Left lobe of liver (tissue), 2 donors: ENCODE measurements at places on chromosomes 16 and 17.

- DNase-seq: peak; percentile 45
Measured at GRCh38 chr16:6081320-6081976, 983.9 kb upstream of the EEF2KMT start.

- DNase-seq: no peak
Measured at GRCh38 chr17:63514974-63515373, 8.2 kb upstream of the KCNH6 start.

- DNase-seq: no peak
Measured at GRCh38 chr16:86771506-86772460, 193.4 kb downstream of the FOXL1 start.

- peak; percentile 70 for DNase-seq
Measured at GRCh38 chr16:30609002-30609925, 925 bp downstream of the ZNF689 start.

GRCh38 chr17:80263253-80264204, 2.9 kb downstream of the RNF213 start:
- peak; percentile 92 for DNase-seq

DNA sequence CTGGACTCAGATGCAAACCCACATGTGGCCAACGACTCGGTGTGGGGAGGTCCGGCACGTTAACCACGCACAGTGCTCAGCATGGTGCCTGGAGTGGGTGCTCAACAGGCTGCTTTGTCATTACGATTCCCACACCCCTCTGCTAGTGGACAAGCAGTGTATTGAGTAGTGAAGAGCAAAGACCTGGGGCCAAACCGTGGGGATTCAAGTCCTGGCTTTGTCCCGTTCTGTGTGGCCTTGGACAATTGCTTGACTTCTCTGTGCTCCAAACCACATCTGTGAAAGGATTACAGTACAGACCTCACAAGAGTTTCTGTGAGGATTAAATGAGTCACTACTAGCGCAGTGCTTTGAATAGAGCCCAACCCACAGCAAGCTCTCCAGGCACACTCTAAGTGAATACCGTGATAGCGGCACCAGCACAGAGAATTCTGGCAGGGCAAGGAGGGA, 33.8 kb downstream of the TRPV2 start:
- no peak for DNase-seq

DNA sequence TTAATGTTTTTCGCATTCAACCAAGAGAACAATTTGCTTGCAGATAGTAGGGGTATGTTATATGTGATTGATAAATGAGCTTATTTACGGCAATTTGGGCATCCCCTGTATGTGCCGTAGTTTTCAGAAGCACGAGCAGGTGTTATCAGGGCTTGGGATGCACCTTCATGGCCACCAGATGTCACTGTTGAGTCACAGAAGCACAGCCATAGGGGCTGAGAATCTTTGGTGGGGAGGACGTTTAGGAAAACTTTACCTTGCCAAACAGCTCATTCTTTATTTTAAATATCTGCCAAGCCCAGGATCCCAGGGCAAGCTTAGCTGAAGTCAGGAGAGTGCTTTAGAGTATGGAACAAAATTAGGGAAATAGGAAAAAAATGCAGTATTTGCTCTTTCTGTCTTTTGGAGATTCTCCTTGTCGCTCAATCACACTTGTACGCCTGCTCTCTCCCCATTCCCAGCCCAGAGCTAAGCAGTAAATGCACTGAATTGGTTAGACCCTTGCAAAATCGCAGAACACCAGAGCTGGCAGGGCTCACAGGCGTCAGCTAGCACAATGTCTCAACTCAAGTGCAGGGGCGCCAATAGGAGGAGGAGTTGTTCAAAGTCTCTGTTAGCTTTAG, 93.6 kb upstream of the MPHOSPH6 start:
- DNase-seq: peak; percentile 54

DNA sequence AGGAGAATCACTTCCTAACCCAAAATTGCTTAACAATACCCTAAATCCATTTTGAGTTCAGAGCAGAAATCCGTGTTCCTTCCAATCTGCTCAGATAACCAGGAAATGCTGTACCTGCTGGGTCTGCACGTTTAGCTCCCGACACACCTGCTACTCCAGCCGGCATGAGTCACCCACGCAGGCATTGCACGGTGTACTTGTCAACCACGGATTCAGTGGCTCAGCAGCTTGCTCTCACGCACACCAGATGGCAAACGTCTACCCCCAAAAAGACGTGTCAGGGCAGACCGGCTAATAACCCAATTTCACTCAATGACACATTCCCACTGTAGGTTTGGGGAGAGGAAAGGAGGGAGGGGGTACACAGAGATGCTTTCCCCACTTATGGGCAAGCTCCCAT, 468.1 kb downstream of the SOX9 start:
- DNase-seq: no peak

- peak; percentile 5 for DNase-seq
Measured at GRCh38 chr17:5502552-5502951, 16.2 kb downstream of the MIS12 start.

GRCh38 chr17:63425483-63425882, 20.6 kb downstream of the CYB561 start:
- DNase-seq: peak; percentile 68

GRCh38 chr17:77887464-77888241, 70.8 kb upstream of the TNRC6C start:
- peak; percentile 73 for DNase-seq

DNA sequence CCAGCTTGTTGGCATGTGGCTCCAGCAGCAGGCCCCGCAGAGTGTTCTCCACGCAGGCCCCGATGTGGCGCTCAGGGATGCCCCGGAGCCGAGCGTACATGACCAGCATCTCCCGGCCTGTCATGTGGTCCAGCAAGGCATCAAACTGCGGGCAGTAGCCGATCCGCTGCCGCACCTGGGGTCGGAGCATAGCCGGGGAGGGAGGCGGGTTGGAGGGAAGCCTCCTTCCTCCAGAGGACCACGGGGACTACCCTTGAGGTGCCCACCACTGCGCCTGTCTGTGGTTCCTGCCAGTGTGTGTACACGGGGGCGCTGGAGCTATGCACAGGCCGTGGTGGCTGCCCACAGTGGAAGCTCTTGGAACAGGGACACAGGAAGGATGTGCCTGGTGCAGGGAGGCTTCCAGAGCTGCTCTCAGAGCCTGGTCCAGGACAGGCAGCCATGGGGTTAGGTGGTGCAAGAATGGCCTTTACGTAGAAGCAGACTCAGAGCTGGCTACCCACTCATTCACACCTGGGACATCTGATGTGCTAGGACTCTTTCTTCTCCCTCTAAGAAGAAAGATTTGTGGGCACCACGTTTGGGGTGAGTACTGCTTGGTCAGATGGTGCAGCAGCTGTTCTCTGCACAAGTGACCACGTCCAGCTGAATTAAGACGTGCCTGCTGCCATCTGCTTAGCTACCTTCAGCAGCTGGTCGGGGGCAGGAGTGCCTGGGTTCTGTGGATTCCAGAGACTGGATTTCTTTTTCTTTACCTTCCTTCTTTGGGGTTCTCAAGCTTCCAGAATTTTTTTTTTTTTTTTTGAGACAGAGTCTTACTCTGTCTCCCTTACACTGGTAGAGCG, 11.3 kb upstream of the RNPS1 start:
- DNase-seq: no peak

DNA sequence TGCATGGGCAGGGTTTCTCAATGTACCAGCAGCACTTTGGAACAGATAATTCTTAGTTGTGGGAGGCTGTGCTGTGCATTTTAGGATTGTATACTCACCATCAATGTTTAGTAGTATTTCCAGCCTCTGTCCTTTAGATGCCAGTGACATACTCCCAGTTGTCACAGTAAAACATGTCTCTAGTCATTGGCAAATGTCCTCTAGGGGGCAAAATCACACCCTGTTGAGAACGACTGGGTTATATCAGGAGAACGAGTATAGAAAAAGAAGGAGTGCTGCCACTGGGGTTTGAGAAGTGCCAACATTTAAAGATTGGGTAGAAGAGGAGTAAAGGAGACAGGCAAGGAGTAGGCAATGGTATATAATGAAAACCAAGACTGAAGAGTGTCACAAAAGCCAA, 37.9 kb upstream of the SMIM36 start:
- DNase-seq: no peak

- no peak for DNase-seq
Measured at GRCh38 chr16:12862327-12862726, 39.1 kb upstream of the SHISA9 start.

DNA sequence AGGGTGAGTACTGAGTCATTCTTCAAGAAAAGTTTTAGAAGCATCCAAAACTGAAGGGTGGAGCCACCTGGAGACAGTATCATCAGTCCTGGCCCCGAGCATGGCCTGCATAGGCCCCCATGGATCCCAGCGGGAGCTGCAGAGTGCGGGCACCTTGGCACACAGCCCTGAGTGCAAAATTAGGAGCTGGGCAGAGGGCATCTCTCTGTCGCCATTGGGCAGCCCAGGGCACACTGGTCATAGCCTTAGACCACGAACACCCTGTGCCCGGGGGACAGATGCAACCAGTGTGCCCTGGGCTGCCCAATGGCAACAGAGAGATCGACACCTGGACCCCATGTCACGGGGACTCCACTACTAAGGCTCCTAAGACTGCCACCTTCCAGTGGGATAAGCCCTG, 14.6 kb downstream of the MAPT start:
- no peak for DNase-seq

- peak; percentile 96 for DNase-seq
Measured at GRCh38 chr16:10385725-10386516, at the start of gene ATF7IP2. Gene ATF7IP2, plus strand, starts transcription at chr16:10386061. Its CDS starts 44,560 bp downstream, at chr16:10430621.

DNA sequence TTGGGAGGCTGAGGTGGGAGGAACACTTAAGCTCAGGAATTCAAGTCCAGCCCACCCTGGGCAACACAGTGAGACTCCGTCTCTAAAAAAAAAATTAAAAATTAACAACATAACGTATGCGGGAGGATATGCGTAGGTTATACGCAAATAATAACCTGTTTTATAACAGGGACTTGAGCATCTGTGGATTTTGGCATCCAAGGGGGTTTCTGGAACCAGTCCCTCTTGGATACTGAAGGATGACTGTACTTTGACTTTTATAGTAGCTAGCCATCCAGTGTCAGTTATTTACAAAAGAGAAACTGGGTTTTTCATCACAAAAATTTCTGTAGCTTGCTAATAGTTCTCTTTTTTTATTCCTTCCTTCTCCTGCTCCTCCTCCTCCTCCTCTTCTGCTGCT, 64.5 kb downstream of the TNRC6C start:
- DNase-seq: no peak

GRCh38 chr17:35167046-35167445, 19.4 kb downstream of the UNC45B start:
- DNase-seq: no peak

DNA sequence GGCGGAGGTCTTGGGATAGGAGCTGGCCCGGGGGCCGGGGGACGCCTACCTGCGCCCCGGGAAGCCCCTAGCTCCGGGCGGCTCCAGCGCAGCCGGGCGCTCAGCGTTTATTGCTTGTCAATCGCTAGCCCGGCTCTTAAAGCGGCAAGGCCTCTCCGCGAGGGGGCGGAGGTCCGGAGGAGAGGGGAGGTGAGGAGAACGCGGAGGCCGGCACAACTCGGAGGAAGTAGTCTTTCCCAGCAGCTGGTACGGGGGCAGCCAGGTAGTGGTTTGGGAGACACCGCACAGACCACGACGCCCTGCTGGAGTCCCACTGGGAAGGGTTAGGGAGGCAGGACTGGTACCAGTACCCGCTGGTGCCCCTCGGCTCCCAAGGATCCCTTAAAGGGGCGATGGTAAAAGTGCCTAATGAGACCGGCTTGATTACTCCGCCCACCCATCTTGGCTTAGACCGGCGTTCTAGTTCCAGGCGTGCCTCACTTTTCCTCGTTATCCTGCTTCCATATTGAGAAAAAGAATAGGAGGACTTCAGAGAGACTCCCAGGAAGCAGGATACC, at the start of gene MPP2:
MPP2 (minus strand) TSS at position 112 of the 557 bp plus-strand sequence. CDS start 3,076 bp downstream, outside the sequence.
- no peak for DNase-seq

DNA sequence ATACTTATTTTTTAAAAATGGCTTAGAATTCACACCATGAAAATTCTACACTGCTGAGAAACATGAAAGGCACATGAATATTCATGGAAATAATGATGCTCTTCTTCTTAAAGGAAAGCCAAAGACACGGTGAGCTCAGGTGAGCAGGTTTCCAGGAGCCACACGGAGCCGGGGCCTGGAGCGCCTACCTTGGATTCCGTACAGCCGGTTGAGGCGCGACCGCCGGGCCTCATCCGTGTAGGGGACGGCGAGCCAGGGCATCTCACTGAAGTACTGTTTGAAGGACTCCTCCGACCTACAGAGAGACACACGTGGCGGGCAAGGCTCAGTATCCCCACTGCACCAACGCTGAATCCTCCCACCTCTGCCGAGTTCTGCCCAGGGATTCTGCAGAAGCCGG, 37.1 kb downstream of the MRM3 start:
- DNase-seq: no peak

DNA sequence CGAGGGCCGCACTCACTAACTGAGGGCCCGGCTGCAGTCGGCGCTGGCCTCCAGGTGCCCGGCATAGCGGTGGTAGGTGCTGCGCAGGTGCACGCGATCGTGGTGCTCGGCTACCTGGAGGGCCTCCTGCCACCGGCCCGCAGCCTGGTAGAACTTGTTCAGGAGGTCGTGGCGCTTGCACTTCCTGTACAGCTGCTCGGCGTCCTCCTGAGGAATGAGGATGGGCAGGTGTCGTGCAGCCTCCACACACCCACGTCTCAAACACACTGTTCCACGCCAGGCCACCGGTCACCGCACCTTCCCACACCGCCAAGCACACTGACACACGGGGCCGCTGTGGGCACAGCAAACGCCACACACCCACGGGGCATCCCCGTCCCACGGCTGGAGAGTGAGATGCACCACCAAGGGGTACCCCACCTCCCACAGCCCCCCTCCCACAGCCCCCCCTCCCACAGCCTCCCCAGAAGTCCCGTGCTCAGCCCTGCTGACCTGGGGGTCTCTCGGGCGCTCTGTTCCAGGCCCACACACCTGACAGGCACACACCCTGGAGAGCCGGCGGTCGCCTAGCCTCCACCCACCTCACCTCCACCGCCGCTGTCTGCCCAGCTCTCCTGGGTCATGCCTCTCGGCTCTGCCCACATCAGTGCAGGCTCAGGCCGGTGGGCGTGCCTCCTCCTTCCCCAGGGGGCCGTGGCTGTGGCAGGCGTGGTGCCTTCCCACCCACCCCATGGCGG, 7.4 kb upstream of the TMEM204 start:
- DNase-seq: no peak

DNA sequence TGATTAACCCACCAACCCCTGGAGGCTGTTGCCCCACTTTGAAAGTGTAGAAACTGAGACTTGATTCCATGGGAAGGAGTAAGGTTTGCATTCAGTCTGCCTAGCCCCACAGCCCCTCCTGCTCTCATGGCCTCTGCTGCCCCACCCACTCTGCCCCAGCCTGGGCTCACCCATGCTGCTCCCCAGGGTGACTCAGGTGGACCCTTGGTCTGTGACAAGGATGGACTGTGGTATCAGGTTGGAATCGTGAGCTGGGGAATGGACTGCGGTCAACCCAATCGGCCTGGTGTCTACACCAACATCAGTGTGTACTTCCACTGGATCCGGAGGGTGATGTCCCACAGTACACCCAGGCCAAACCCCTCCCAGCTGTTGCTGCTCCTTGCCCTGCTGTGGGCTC, 6.5 kb downstream of the PRSS41 start:
- DNase-seq: no peak

DNA sequence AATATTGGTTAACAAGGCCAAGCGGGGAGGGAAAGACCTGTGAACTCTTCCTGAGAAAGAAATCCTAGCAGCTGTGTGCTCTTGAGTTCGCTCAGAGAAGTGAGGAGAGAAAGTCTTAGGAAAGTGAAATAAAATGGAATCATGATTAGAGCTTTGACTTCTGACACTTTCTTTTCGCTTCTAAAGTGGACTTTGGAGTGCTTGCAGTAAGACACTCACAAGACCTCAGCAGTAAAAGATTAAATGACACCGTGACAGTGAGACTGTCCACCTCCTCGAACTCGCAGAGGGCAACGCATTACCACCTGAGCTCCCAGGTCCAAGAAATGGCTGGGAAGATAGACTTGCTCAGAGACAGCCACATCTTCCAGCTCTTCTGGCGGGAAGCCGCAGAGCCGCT, 71.2 kb downstream of the RNF213 start:
- DNase-seq: no peak
